ENCODE measurements at places on chromosomes 2 and 18.

GRCh38 chr18:40152859-40153258, 1802.2 kb upstream of the PIK3C3 start:
- DNase-seq, result no peak

- no peak for DNase-seq
Measured at GRCh38 chr2:174752403-174753037, 11.8 kb downstream of the CHRNA1 start.

DNA sequence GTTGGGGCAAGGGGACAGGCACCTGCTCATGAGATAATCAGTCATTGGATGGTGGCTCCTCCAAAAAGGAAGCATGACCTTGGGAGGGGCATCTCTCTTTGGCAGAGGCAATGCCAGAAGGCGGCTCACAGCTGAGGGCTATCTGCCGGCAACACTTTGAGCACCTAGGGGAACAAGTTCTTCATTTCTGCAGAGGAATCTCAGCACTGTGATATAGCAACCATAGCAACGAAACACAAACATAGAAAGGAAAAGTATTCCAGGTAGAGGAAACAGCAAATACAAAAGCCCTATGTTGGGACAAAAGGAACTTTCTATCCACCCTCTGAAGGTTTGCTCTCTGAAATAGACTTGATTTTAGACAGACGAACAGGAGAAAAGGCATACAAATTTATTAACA, 89.1 kb upstream of the NEDD4L start:
- DNase-seq, result no peak

DNA sequence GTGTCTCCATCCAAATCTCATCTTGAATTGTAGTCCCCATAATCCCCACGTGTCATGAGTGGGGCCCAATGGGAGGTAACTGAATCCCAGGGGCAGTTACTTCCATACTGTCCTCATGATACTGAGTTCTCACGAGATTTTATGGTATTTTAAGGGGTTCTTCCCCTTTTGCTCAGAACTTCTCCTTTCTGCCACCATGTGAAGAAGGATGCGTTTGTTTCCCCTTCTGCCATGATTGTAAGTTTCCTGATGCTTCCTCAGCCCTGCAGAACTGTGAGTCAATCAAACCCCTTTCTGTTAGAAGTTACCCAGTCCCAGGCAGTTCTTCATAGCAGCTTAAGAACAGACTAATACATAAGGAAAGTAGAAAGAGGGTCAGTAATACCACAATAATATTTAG, 480.4 kb downstream of the KCNJ3 start:
- DNase-seq, result no peak

DNA sequence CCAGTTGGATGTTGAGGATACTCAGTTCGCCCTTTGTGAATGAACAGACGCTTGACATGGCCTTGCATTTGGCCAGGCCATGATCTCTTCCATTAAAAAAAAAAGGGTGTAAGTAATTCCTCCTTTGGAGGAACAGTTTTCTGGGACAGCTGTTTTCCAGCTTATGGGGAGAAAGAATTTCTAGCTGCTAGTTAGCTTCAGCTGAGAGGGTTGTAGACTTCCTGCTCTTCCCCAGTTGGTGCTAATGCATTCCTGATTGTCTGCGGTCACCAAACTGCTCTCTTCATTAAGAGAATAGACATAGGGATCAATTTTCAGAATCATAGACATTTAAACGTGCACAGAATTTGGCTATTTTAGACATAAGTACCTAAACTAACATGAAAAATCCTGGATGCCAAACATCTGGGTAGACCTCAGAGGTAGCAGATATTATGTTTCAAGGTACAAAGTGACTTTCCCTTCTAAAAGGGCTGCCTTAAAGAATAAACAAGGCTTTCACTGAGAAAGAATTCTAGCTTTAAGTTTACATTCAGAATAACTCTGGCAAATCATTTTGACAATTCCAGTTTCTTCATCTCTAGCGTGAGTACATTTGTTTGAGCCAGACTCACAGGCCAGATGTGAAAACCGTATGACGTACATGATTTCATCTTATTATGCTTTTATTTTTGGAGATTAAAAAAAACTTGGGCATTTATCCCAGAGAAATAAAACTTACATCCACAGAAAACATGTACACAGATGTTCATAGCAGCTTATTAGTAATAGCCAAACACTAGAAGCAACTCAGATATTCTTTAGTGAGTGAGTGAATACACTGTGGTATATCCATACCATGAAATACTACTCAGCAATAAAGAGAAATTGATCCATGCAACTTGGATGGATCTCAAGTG, 71.2 kb downstream of the MAIP1 start:
- peak; percentile 57 for DNase-seq

GRCh38 chr2:165627470-165627869, 158.0 kb downstream of the CSRNP3 start:
- peak; percentile 71 for DNase-seq

GRCh38 chr18:62522178-62522503, 684 bp upstream of the ZCCHC2 start:
- no peak for DNase-seq

- DNase-seq, result no peak
Measured at GRCh38 chr2:196887431-196887830, 39.1 kb downstream of the PGAP1 start.

- DNase-seq, result no peak
Measured at GRCh38 chr18:11064727-11065460, 84.5 kb downstream of the PIEZO2 start.

DNA sequence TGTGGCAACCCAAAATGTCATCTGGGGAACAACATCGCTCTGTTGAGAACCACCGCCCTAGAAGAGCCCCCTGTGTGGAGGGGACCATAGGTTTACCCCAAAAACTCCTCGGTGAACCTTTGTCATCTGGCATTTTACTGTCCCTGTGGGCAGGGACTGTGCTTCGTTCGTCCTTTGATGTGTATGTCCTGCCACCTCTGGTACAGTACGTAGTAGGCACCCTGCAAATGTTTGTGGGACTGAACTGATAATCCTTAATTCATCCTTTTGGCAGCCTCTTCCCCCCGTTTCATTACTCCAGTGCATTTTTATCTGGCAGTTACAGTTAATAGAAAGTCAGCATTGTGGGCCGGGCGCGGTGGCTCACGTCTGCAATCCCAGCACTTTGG, 728 bp downstream of the NAPG start:
- DNase-seq, result no peak

GRCh38 chr2:65357959-65358294, 74.5 kb downstream of the SPRED2 start:
- DNase-seq, result no peak

GRCh38 chr2:39706945-39707344, 41.2 kb downstream of the TMEM178A start:
- no peak for DNase-seq

- DNase-seq, result no peak
Measured at GRCh38 chr2:25743132-25743830, 69.9 kb upstream of the DTNB start.

DNA sequence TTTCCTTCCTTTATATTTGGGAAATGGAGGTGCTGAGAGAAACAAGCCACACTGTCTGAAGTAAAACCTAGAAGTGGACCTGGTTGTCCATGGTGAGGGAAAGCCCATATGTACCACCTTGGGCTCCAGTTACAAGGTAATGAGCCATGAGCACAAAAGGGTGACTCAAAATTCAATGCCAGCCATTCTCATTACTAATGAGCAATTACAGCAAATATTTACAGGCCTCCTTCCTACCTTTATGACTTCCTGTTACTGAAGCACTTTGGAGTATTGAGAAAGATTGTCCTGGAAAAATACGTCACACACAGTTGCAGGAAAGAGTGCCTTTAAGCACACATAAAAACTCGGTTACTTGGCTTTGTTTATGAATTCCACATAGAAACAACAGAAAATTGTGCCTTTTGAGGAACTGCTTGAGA, 9.1 kb downstream of the EPAS1 start:
- DNase-seq, result no peak

DNA sequence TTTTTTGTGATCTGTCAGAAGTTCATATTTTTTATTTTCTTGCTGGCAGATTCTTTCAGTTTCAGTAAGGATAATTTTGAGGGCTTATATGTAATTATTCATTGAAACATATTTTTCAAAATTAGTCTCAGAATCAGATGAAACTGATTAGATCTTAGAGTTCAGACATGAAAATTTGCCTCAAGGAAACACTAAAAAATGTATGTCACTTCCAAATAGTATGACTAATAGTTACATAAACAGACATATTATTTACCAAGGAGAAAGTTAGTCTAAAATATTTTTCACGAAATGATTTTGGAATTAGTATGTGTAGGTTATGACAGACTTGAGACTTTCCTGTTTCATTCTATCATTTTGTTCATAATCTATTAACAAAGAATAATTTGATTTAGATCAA, 628.6 kb downstream of the CCDC85A start:
- no peak for DNase-seq

DNA sequence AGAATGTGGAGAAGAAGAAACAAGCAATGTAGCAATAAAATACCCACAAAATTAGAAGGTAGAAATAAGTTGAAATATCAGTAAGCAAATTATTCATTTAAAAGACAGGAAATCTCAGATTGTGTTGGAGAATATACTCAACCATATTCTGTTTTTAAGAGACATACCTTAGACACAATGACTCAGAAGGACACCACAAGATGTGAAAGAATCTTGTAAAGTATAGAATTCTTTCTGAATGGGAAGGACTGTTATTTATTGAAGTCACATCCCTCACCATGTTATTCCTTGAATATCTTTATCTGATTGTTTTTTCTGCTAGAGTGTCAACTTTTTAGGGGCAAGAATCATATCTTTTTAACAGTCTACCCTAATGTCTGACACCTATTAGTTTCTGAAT, 50.4 kb downstream of the CTAGE1 start:
- DNase-seq, result peak; percentile 23

Data from fibroblast of skin of right biceps (primary cell).